BJ (cell line): ENCODE measurements at places on chromosomes 1 and 21.

GRCh38 chr21:18655931-18656330 lies 252.3 kb upstream of the TMPRSS15 start:
- no peak for DNase-seq

DNA sequence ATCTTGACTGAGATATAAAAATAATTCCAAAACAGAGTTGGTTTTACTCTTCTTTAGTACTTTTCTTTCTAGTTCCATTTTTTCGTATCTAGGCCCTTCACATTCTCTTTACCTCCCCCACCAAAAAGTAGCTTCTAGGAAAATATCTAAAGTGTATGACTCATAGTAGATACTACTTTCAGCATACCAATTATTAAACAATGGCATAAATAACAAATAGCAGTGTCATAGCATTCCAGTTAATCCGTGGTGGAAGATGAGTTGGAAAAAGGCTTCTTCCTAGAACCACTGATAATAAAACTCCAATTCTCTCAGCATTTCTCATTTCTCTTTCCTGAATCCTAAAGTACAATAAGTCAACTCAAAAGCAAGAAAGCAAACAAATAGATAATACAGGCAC lies 859.0 kb upstream of the B3GALT2 start:
- DNase-seq = no peak

- no peak for DNase-seq
These were observed 44.5 kb downstream of the DMRTA2 start for GRCh38 chr1:50378770-50379169.

DNA sequence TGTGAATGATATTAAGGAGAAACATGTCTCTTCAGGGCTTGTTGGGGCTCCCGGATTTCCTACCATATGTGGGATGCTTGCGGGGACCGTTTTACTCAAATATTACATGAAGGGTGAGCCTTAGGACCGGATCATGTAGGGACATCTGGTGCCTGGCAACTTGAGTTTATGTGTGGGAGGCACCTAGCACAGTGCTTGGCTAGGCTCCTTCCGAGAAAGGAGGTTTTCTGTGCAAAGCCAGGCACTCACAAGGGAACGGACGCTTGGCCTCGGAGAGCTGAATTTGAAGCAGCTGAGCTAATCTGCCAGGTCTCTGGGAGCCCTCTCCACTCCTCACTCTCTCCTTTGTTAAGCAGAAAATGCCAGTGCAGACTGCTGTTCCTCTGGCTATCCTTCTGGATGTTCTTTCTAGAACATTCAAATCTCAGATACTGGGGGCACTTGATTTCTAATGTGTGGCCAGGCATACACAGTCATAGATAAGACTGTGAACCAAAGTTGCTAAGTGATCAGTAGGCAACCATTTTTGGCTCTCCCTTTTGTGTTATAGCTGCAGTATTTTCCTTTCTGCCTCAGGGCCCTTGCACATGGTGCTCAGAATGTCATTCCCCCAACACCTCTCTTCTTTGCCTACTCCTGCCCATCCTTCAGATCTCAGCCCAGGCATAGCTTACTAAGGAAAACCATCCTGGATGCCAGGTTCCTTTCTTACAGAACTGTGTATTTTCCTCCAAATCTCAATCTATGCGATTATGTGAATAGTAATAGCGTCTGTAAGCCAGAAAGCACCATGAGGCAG lies 216.6 kb upstream of the CSF3R start:
- no peak for DNase-seq

GRCh38 chr1:42096554-42096953 lies 56.7 kb upstream of the GUCA2B start:
- DNase-seq = no peak

- DNase-seq = no peak
These were observed 88.5 kb downstream of the ELAVL4 start for GRCh38 chr1:50197216-50197615.

DNA sequence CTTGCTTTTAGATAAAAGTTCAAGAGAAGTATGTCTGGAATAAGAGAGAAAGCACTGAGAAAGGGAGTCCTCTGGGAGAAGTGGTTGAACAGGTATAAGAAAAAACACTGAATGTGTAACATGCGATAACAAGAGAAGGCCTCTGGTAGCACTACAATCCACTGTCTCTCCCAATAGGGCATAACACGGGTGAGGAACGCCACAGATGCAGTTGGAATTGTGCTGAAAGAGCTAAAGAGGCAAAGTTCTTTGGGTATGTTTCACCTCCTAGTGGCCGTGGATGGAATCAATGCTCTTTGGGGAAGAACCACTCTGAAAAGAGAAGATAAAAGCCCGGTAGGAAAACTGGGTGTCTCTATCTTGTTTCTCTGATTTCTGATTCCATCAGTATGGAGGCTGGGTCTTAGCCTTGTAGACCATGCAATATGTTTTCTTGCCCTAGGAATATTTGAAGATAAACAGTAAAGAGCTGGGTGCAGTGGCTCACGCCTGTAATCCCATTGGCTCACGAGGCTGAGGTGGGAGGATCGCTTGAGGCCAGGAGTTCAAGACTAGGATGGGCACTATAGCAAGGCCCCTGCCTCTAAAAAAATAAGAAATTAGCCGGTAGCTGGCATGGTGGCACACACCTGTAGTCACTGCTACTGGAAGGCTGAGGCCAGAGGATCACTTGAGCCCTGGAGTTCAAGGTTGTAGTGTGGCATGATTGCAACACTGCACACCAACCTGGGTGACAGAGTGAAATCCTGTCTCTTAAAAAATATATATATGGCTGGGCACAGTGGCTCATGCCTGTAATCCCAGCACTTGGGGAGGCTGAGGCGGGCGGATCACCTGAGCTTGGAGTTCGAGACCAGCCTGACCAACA lies 40.4 kb downstream of the DAP3 start:
- DNase-seq = no peak

GRCh38 chr1:197208945-197209344 lies 59.1 kb upstream of the CRB1 start:
- DNase-seq = no peak

GRCh38 chr1:212485913-212486618 lies 53.3 kb downstream of the NENF start:
- peak; percentile 63 for DNase-seq

DNA sequence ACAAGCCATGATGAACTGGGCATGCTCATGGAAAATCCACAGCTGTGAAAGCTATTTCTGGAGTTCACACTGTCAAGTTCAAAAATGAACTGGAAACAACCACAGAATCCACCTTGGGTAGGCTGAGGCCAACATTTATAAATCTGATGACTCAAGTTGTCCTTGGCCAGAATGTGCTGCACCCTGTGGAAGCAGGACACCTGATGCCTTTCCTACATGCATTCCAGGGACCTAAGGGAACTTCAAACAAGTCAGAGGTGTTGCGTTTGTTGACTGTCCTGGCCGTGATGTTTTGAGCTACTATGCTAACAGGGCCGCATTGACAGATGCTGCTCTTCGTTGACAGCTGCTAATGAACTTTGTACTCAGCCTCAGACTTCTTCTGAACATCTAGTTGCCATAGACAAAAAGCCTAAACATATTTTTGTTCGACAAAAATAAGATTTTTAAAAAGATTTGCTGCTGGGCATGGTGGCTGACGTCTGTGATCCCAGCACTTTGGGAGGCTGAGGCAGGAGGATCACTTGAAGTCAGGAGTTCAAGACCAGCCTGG lies 127.9 kb upstream of the SLC45A1 start:
- DNase-seq = no peak

- no peak for DNase-seq
These were observed 169.9 kb downstream of the KCNT2 start for GRCh38 chr1:196438329-196438728.

DNA sequence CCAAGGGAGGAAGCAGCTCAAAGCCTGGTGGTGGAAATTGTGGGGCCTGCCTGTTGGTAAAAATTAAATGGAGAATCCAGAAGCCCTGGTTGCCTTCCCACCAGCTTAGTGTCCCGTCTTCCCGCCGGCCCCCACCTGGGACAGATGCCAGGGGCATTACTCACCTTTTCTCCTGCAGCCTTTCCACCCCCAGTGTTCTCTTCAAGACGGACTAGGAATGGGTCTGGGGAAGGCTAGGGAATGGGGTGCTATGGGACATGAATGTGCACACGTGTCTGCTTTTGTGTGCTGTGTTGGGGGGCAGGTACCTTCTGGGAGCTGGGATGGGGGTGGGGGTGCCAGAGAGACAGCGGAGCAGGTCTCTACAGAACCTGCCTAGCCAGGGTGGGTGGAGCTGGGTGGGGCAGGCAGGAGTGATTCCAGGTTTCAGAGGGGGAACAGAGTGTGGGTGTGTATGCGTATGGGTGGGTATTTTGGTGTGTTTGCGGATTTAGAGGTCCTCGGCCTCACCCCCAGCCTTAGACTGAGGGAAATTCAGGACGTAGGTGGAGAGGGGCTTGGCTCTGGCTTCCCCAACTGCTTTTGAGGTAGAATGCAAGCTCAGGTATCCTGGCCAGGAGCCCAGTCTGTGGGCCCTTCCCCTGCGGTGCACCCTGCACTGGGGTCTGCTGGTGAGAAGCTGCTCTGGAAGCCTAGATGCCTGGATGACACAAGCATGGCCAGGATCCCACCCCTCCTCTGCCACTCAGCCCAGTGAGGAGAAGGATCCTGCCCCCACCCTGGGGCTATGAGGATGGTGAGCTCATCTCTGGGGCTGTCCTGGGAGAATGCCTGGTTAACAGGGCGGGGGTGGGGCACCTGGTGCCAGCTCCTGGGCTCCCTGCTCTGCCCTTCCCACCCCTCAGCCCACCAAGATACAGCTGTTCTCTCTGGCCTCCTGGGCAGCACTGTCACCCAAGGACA lies 7.8 kb downstream of the VANGL2 start:
- no peak for DNase-seq

- DNase-seq = no peak
These were observed 21.8 kb downstream of the EXOC8 start for GRCh38 chr1:231315887-231316286.

DNA sequence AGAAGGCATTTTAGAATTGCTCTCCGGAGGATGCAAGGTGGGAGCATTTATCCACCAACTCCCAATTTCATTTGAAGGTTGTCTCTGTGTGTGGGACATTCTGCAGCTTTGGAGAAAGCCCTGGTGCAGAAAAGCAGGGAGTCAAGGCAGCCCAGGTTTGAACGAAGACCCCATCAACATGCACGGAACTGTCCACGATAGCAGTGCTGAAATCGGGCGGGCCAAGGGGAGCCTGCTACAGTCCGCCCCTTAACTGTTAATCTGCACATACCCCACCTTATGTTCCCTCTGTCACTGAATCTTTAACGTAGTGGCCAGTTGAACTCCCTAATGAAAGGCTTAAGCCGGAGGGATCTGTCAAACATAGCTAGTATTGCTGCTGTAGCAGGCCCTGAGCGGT lies 68.8 kb upstream of the C1orf174 start:
- DNase-seq = no peak

DNA sequence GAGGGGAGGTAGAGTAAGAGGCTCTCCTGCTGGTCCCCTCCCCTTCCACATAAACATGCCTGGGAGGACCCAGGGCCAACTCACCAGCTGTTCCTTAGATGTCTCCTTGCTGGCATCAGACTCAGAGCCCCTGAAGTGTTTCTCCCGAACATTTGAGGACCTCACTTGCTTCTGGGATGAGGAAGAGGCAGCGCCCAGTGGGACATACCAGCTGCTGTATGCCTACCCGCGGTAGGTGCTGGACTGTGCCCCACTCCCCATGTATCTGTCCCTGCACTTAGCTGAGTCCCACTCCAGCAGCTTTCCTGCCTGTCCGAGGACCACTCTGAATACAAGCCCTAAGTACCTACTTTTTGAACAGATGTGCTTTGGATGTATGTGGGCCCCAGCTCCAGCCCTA lies 383 bp downstream of the MPL start:
- no peak for DNase-seq

GRCh38 chr1:16068356-16069270 lies 4.8 kb downstream of the FAM131C start:
- no peak for DNase-seq

GRCh38 chr1:19688041-19688842 lies 23.6 kb downstream of the HTR6 start:
- no peak for DNase-seq

- DNase-seq = no peak
These were observed 15.0 kb upstream of the HMGN1 start for GRCh38 chr21:39363607-39364555.

DNA sequence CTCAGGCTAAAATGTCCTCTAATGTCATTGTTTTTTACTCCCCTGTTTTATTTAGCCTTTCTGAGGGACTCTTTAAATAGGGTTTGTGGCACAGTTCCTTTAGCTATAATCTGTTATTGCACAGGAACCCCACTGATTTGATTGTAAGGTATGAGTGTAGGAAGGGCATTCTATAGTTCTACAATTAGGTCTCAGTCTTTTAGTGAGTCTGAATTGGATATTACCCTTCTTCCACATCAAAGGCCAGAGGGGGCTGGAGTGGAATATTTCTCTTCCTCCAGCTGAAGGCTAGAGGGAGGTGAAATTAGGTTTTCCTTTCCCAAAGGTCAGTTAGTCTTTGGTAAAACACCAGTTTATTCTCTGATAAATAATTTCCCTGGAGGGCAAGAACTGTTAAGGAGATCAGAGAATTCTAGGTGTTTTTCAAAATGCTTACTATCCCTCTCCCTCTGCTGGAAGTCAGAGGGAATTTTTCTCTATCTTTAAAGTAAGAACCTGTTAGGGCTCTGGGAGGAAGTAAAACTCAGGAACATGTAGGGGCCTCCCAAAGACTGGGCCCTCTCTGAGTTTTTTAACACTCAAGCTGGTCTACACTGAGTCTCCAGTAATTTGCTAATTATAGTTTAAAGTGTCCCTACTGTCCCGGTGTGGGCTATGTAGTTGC lies 176.3 kb upstream of the ZNHIT6 start:
- DNase-seq = no peak

DNA sequence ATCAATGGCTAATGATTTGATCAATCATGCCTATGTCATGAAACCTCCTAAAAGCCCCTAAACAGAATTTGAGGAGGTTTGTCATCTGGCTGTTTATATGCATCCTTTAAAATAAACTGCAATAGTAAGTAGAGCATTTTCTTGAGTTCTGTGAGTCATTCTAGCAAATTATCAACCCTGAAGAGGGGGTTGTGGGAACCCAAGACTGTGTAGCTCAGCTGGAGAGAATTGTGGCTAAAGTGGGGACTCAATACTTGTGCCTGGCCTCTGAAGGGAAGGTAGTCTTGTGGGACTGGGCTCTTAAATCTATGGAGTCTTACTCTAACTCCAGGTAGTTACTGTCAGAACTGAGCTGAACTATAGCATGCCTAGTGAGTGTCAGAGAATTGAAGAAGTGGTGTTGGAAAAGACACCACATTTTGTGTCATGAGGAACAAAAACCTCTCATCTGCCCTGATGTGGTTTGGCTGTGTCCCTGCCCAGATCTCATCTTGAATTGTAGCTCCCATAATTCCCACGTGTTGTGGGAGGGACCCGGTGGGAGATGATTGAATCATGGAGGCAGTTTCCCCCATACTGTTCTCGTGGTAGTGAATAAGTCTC lies 402.4 kb downstream of the USH2A start:
- DNase-seq = no peak

GRCh38 chr1:209710847-209711246 lies 6.2 kb downstream of the HSD11B1 start:
- no peak for DNase-seq

GRCh38 chr1:178704833-178705232 lies 20.2 kb upstream of the RALGPS2 start:
- DNase-seq = no peak

GRCh38 chr21:36929622-36930021 lies 36.8 kb downstream of the HLCS start:
- no peak for DNase-seq

- no peak for DNase-seq
These were observed 359 bp downstream of the LRRC3 start for GRCh38 chr21:44455524-44456213.

- no peak for DNase-seq
These were observed 17.8 kb upstream of the MAST2 start for GRCh38 chr1:45785583-45785982.
